ENCODE measurements at places on chromosomes 7 and 10.

GRCh38 chr10:14695847-14696480, 78.7 kb downstream of the FAM107B start:
- no peaks in the 10 kb centered on the region for H3K36me3 ChIP-seq
- H3K27ac ChIP-seq, result no peak overlapping the region
- no peak overlapping the region for H3K4me3 ChIP-seq
- DNase-seq, result no peak
- H3K4me1 ChIP-seq, result no peaks in the 10 kb centered on the region

DNA sequence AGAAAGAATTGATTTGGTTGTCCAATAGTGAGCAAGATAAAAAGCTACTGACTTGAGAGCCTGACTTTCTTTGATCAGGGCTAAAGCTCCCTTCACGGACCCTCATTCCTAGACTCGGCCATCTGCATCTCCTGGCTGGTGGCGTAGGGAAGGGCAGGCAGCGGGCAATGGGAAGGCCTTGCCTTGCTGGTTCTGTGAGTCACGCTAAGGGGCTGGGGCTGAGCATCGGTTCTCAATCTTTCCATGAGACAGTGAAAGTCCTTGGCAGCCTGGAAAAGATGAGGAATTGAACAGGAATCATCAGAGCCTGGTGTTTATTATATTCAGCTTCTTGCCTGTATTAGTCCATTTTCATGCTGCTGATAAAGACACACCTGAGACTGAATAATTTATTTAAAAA, 475.3 kb downstream of the PLXNA4 start:
- DNase-seq, result no peak
- no peaks in the 10 kb centered on the region for H3K4me1 ChIP-seq
- no peaks in the 10 kb centered on the region for H3K27me3 ChIP-seq
- no peak overlapping the region for H3K27ac ChIP-seq
- no peak overlapping the region for H3K4me3 ChIP-seq

DNA sequence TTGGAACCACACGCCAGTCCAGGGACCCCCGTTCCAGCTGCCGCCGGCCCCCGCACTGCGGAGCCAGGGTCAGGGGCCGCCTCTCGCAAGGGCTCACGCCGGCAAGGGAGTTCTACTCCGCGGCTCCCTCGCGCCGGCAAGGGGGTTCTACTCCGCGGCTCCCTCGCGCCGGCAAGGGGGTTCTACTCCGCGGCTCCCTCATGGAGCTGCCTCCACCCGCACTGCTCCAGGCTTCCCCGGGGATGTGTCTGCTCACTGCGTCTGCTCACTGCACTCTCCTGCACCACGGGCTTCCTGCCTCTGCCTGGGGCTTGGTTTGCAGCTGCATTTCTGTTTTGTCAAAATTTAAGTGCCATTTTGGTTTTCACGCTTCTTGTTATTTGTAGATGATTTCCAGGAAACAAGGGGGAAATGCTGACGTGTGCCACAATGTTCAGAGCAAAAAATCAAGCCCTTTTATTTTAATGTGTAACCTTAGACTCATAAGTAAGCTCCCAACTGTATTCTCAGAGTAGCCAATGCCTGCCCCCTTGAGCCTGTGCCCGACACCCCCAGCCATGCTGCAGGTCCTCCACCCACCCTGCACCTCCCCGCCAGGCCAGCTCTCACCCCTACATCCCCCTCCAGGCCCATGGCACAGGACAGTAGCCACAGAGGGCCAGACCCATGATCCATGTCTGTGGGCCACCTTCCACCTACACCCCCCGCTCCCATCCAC, 246.2 kb downstream of the MAD1L1 start:
- H3K27me3 ChIP-seq, result no peaks in the 10 kb centered on the region
- no peaks in the 10 kb centered on the region for H3K4me1 ChIP-seq
- no peak for DNase-seq
- no peak overlapping the region for H3K4me3 ChIP-seq

- H3K4me3 ChIP-seq, result no peak overlapping the region
- H3K4me1 ChIP-seq, result no peaks in the 10 kb centered on the region
- H3K27me3 ChIP-seq, result no peaks in the 10 kb centered on the region
Measured at GRCh38 chr7:103048833-103049232, 25.8 kb downstream of the FBXL13 start.

DNA sequence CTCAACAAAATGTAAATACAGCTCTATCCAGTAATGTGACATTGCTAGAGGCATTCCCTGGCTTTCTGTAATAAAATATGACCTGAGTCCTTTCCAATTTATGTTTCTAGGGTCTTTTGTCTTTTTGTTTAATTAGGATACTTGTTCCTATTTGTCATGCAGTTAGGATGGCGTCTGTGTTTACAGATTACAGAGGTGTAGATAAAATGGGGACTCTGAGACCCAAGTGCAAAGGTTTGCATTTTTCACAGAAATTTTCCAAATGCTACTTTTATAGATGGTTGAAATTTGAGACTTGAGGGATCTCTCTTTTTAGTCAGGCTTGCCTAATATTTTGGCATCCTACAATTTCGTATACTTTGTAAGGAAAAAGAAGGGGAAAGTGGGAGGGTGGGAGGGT, 332.4 kb downstream of the PTEN start:
- H3K27me3 ChIP-seq, result no peaks in the 10 kb centered on the region
- H3K36me3 ChIP-seq, result no peaks in the 10 kb centered on the region
- no peak for DNase-seq
- H3K4me1 ChIP-seq, result peaks cover 10% of the 10 kb centered on the region

DNA sequence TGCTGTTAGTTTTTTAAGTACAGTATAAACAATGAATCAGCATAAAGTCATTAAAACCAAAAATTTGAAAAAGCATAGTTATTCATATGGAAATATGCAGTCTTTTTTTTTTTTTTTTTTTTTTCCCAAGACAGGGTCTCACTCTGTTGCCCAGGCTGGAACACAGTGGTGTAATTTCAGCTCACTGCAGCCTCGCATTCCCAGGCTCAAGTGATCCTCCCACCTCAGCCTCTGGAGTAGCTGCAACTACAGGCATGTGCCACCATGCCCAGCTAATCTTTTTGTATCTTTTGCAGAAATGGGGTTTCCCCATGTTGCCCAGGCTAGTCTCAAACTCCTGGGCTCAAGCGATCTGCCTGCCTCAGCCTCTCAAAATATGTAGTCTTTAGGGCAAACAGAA, 182.0 kb downstream of the SEMA3E start:
- no peaks in the 10 kb centered on the region for H3K4me1 ChIP-seq
- H3K4me3 ChIP-seq, result no peak overlapping the region
- no peaks in the 10 kb centered on the region for H3K27me3 ChIP-seq
- H3K27ac ChIP-seq, result no peak overlapping the region
- DNase-seq, result no peak
- H3K36me3 ChIP-seq, result no peaks in the 10 kb centered on the region

- H3K27me3 ChIP-seq, result no peaks in the 10 kb centered on the region
- DNase-seq, result no peak
- peak overlapping the region; percentile 21 for H3K27ac ChIP-seq
- H3K36me3 ChIP-seq, result no peaks in the 10 kb centered on the region
- H3K4me1 ChIP-seq, result peaks cover 5% of the 10 kb centered on the region
Measured at GRCh38 chr10:68992636-68993440, 4.2 kb downstream of the KIFBP start.

DNA sequence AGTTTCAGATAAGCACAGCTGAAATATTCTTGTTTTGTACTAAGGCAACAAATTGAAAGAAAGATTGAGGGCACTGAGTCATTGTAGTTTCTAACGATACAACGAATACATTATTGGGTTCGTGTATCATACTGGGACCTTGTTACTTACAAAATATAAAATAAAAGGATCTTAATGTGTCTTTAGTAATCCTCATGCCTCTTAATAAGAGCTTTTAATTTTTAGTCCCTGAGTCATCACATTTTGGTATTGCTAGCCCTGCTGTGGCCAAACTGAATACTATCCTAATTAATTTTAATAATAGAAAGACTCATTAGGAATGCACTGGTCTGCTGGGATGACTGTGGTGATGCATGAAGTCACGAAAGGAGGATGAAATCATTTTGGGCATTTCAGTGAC, 309.7 kb downstream of the EXOC4 start:
- H3K27me3 ChIP-seq, result no peaks in the 10 kb centered on the region
- no peaks in the 10 kb centered on the region for H3K36me3 ChIP-seq
- no peak overlapping the region for H3K4me3 ChIP-seq
- DNase-seq, result no peak

DNA sequence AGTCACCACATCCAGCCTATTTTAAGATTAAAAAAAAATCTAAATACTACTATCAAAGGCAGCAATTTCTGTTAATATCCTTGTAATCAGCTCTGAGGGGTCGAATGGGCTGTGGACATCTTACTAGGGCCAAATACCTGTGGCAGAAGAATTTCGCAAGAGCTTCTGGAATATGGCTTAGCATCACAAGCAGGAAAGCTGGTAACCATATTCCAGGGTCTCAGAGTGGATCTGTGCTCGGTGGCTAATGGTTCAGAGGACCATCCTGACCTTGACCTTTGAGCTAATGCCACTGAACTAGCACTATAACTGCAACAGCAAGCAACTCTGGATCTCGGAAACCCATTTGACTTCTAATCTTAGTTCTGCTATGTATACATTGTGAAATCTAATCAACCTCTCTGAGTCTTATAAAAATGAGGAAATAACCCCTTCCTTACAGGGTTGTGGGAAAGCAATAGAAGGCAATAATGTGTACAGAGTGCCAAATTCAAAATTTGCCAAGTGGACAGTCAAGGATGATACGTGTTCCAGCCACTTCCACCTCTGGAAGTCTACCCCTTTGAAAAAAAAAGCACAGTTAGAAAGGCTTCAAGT, 65.5 kb downstream of the CYP26A1 start:
- H3K27ac ChIP-seq, result no peak overlapping the region
- H3K36me3 ChIP-seq, result no peaks in the 10 kb centered on the region
- no peaks in the 10 kb centered on the region for H3K4me1 ChIP-seq

- H3K4me1 ChIP-seq, result no peaks in the 10 kb centered on the region
- no peaks in the 10 kb centered on the region for H3K27me3 ChIP-seq
- DNase-seq, result no peak
- no peaks in the 10 kb centered on the region for H3K36me3 ChIP-seq
- no peak overlapping the region for H3K27ac ChIP-seq
Measured at GRCh38 chr7:40310258-40310657, 175.5 kb downstream of the SUGCT start.

DNA sequence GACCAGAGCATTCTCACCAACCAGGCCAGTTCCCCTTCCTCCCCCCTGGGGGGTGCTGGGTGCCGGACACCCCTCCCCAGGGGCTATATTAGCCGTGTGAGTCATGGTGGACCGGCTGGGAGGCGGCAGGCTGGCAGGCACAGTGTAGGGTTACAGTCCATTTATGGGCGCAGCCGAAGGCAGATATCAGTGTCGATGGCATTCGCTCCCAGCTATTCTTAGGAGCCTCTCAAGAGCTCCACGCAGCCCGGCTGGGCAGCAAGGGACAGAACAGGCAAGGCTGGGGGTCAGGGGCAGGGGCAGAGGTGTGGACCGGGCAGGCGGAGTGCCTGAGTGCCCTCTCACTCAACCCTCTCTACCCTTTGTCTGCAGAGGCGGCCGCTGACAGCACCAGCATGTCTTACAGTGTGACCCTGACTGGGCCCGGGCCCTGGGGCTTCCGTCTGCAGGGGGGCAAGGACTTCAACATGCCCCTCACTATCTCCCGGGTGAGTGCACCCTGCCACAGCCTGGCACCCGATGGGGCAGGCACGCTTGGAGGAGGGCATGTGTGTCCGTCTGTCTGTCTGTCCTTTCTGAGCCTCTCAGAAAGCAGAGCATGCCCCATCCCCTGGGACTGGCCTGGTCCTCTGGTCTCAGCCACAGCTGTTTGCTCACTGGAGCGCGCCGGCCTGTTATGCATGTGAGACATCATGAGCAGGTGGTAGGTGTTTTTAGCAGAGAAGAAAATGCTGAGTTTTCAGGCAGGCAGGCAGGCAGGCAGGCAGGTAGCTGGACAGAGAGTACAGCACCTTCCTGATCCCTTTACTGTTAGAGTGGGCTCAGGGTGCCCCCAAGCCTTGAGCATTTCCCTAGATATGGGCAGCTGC, at the start of gene LDB3:
TSS of gene LDB3 (plus strand) at position 215 of the 869 bp plus-strand sequence. CDS start at position 396, 181 bp downstream.
- peak within 1 kb of the TSS; percentile 84 for H3K27ac ChIP-seq
- no peaks in the 10 kb centered on the region for H3K36me3 ChIP-seq
- H3K4me3 ChIP-seq, result peak within 1 kb of the TSS; percentile 35

DNA sequence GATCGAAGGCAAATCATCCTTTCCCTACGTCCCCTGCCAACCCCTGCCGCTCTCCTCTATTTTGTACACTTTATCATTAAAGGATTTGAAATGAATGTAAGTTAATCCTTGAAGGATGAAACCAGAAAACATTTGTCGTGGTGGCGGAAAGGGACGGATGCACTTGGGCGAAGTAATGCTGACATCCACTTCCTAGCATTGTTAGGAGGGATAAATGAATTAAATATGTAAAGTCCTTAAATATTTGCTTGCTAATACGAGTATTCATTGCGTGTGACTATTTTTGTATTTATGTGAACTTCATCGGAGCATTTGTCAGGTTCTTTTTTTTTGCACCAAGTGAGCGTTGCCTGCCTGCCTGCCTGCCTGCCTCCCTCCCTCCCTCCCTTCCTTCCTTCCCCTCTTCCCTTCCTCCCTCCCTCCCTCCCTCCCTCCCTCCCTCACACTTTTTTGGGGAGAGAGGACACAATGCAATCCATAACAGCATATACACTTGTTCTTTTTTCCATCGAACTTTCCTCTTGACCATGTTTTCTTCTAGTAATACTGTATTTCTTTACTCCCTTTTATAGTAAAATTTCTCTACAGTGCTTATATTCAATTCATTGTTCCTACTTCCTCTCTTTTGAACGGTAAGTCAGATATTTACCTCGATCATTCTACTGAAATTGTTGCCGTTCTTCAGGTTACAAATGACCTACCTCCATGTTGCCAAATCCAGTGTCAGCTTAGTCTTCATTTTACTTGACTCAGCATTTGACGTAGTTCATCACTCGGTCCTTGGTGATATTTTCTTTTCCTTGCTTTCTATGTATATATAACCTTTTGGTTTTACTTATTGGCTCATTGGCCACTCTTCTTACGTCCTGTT, 831 bp downstream of the CCDC7 start:
- no peak for DNase-seq
- peak overlapping the region; percentile 81 for H3K4me3 ChIP-seq
- peak overlapping the region; percentile 98 for H3K27ac ChIP-seq
- H3K36me3 ChIP-seq, result no peaks in the 10 kb centered on the region

GRCh38 chr10:85224366-85224940, 896.1 kb downstream of the CCSER2 start:
- no peak overlapping the region for H3K27ac ChIP-seq
- H3K36me3 ChIP-seq, result no peaks in the 10 kb centered on the region
- no peak for DNase-seq
- H3K4me1 ChIP-seq, result no peaks in the 10 kb centered on the region
- H3K4me3 ChIP-seq, result no peak overlapping the region

Measured in uterus (tissue), 4 donors.